ENCODE measurements at places on chromosomes 7 and 10. TPM values are rescaled to one million over a fixed set of nuclear protein-coding genes. Genes with fewer than 3 reads are reported as not detected.

GRCh38 chr7:38438970-38439369 is 165.5 kb upstream of the TARP start:
- H3K27ac ChIP-seq, result no peak overlapping the region
- DNase-seq, result no peak
- no peaks in the 10 kb centered on the region for H3K27me3 ChIP-seq
- no peaks in the 10 kb centered on the region for H3K36me3 ChIP-seq

DNA sequence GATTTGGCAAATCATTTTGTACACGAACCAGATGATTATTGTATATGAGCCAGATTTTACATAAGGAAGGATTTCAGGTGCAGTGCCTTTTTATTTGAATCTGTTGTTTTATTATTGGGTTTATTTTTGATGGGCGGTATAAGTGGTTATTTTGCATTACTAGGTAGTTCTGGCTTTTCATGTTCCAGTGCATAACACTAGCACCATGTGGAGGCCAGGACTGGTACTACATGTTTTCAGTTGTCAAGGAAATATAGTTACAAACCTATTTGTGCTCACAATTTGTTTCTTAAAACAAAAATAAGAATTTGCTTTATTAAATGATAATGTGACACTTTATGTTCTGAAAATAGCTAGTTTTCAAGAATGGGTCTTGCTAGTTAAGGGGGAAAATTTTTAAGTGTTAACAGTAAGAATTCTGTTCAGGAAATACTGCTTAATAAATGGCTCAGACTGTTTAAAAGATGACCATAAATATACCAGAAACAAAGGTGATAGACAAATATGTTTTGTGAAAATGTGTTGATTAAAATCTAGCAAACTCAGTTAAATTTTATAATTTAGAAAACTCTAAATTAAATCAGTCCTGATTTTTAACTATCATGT is 7.1 kb upstream of the SEMA3E start:
- no peaks in the 10 kb centered on the region for H3K27me3 ChIP-seq
- no peak overlapping the region for H3K4me3 ChIP-seq

- H3K4me1 ChIP-seq, result peaks cover 22% of the 10 kb centered on the region
- H3K27ac ChIP-seq, result peak overlapping the region; percentile 93
- H3K27me3 ChIP-seq, result no peaks in the 10 kb centered on the region
- peak overlapping the region; percentile 92 for H3K4me3 ChIP-seq
Measured at GRCh38 chr7:30285536-30286284, 1.3 kb downstream of the ZNRF2 start.

DNA sequence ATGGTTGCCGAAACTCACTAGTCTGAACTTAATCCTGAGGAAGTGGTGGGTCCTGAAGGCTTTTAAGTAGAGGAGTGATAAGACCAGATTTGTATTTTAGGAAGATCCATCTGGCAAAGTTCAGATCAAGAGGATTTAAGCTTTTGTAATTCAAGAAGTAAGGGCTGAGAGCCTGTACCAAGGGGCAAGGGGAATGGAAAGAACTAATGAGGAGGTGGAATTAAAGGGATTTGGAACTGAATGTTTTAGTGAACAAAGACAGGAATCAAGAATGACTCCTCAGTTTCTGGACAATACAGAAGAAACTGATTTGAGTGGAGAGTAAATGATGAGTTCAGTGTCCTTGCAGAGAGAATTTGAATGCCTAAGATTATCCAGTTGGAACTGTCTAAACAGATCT is 249.0 kb downstream of the C7orf25 start:
- no peak overlapping the region for H3K4me3 ChIP-seq
- no peaks in the 10 kb centered on the region for H3K4me1 ChIP-seq
- H3K27ac ChIP-seq, result no peak overlapping the region
- H3K27me3 ChIP-seq, result no peaks in the 10 kb centered on the region
- DNase-seq, result no peak

DNA sequence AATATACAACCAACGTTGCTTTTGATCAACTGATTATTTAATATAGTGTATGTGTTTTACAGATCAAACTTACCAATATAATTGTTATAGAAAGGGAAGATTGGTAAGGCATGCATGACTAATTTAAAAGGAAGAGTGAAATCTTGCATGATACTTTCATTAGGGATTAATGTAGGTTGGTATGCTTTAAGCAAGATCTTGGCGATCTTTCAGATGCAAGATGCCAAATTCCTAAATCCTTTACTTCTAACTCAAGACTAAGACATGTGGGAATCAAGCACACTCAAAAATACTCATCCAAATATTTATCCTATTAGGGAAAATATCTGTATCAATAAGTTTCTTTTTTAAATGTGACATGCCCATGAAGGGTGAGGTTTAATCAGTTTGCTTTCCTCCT is 321.4 kb upstream of the MEOX2 start:
- no peaks in the 10 kb centered on the region for H3K4me1 ChIP-seq
- H3K27ac ChIP-seq, result no peak overlapping the region
- no peaks in the 10 kb centered on the region for H3K27me3 ChIP-seq

ITGA8 gene
- polyA plus RNA-seq, result 9.5 TPM

UPP1 gene
- 10.6 TPM for polyA plus RNA-seq

PHYH gene
- 39.6 TPM for polyA plus RNA-seq

VSTM2A gene
- polyA plus RNA-seq, result 2.7 TPM

All from large intestine (tissue), 12 donors.